Suprapubic skin (tissue), 4 donors: ENCODE measurements at places on chromosomes 11 and 22. TPM values are rescaled to one million over a fixed set of nuclear protein-coding genes. Genes with fewer than 3 reads are reported as not detected.

GRCh38 chr22:41366323-41367029 is 15.3 kb upstream of the TEF start:
- DNase-seq = no peak

- DNase-seq = no peak
Observed at GRCh38 chr22:19848298-19849224, 6.1 kb downstream of the GNB1L start.

DNA sequence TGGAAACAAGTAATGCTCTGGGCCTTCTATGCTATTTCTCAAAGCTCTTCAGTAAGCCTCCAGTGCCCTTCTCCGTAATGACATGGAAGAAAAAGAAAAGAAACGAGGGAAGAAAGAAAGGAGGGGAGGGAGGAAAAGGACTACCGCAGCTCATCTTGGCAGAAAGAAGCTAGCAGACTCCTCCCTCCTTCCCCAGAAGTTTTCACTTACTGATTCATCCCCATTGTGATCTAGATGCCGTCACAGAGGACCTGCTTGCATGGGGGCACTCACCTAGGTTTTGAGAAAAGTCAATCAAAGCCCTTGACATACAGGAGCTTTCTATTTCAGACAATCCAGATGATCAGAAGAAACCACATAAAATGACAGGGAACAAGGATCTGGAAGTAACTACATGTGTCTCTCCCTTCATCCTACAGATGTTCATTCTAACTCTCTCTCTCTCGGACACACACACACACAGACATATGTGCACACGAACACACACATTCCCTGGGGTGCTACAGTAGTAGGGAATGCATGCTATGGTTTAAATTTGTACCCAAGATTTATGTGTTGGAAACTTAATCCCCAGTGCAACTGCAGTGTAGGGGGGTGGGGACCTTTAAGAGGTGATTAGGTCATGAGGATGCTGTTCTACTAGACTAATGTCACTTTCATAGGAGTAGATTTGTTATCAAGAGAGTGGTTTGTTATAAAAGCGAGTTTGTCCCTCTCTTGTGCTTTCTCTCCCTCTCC is 37.6 kb upstream of the RCN1 start:
- DNase-seq = no peak

GRCh38 chr11:125566235-125566634 is 3.0 kb upstream of the EI24 start:
- DNase-seq = no peak

GRCh38 chr22:33380789-33381530 is 322.8 kb upstream of the SYN3 start:
- DNase-seq = no peak

DNA sequence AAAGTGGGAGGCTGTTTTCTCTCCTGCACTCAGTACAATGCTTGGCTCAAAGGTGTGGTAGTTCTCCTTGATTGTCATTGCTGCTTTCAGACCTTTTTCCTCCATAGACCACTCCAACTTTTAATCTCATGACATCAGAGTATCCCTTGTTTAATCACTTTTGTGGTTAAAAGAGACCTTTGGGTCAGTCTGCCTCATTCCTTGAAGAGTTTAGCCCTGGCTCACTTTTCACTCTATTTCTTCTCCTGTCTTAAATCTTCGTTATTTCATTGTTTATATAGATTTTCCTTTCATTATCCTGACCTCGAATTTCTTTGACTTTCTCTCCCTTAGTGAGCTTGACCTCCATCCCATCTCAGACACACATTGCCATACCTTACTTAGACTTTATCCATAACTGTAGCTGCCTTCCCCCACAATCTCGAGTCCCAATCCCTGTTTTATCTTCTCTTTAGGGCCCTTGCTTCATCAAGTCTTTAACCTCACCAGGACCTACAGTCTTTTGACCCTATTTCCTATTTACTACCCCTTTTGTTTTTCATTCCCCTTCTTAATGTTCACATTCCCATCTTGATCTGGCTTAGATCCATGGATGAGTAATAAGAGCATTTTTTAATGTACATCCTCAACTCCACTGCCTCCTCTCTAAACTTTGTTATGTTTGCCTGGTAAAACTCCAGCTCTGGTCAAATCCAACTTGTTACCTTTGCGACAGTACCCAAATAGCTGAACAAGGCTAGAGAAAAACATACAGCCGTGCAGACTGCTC is 9.5 kb downstream of the ATXN10 start:
- DNase-seq = no peak

DNA sequence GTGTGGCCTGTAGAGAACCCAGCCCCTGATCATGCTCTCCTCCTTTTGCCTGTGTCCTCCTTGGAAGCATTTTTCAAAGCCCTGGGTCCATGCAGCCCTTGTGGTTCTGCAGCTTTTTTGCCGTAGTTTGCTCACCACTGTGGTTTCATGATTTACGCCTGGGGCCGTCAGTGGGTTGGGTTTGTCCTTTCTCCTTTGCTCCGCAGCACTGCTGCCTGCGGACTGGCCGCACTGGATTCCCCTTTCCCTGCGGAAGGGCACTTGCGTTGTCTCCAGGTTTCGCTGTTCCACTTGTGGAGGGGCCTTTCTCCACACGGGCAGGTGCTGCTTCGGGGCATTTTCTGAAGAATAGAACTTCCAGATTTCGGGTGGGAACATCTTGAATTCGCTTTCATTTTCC is 1260.9 kb downstream of the BRD1 start:
- DNase-seq = no peak

DNA sequence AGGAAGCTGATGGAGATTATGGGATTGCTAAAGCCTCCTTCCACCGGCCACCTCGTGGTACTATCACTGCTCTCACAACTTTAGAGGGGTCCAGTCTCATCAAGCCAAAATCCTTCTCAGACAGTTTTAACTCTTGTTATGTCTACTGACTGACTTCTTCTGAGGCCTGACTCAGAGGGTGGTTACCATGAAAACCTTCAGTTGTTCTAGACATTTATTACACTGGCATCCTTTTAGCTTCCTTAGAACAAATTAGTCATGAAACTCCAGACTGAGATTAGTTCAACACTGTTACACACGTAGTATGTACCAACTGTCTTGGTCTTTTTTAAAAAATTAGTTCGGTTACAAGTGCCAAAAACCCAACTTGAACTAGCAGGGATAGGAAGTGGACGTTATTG is 7.5 kb downstream of the DIXDC1 start:
- DNase-seq = no peak

DNA sequence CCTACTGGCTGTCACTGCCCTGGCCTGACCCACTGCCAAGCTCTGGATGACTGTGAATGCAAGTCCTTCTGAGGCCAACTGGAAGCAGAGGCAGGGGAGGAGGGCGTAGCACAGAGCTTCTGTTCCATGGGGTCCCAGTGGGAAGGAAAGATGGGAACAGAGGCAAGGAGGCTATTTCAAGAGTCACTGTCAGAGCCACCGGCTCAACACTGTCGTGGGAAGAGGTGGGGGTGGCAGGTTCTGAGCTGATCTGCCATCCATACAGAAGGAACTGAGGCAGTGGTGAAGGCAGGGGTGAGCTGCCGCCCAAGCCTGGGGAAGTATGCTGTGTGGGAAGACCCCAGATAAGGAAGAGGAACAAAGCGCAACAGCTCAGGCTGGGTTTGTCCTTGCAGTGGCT is 54.7 kb downstream of the SGSM3 start:
- no peak for DNase-seq

GRCh38 chr22:46581538-46582244 is 38.5 kb upstream of the GRAMD4 start:
- DNase-seq = no peak

DNA sequence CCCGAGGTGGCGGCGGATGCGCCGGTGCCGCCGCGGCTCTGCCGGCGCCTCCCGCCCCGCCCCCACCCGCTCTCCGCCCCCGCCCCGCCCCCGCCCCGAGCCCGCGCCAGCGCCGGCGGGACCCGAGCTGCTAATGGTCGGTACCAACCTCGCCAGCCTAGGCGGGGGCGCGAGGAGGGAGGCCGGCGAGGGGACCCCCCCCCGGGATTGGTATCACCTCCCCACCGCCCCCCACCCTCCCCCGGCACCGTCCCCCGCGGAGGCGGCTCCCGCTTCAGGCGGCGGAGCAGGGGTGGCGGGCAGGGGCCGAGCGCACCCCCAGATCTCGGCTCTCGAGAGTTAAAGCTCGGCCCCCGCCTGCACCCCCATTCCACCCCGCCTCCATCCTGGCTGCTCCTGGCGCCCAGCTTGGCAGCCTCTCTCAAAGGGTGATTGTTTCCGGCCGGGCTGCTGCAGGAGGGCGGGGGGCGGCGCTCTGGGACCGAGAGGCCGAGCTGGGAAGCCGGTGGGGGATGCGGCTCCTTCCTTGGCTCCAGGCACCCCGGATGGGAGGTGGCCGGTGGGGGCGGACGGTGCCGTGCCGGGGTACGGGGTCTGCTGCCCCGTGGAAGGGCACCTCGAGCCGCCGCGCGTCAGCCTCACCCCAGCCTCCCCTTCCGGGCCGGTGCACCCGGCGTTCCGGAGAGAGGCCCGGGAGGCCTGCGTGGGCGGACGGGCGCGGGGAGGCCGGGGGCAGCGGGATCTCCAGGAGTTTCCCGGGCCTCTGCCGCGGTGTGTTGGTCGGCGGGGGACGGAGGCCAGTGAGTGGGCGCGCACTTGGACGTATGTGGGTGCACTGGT is at the start of gene B3GAT1:
TSS of gene B3GAT1 (minus strand) at position 40 of the 840 bp plus-strand sequence. CDS start 24,583 bp downstream, outside the sequence.
- no peak for DNase-seq

- DNase-seq = no peak
Observed at GRCh38 chr22:49106096-49106841, 721.4 kb downstream of the BRD1 start.

GRCh38 chr11:32434356-32435151 is 785 bp downstream of the WT1 start:
- no peak for DNase-seq

- DNase-seq = peak; percentile 75
Observed at GRCh38 chr11:74702383-74703007, 28.7 kb downstream of the CHRDL2 start.

GRCh38 chr22:23450434-23450795 is 129.7 kb downstream of the IGLL1 start:
- no peak for DNase-seq

- no peak for DNase-seq
Observed at GRCh38 chr11:78815831-78816230, 241.2 kb upstream of the NARS2 start.

MRGPRE gene
- total RNA-seq = not detected

HPX gene
- total RNA-seq = 1.4 TPM

AGBL2 gene
- 0.89 TPM for total RNA-seq

IGSF22 gene
- not detected for total RNA-seq

USH1C gene
- not detected for total RNA-seq
